Smooth muscle cell of bladder (primary cell): ENCODE measurements at places on chromosomes 7 and 10. TPM values are rescaled to one million over a fixed set of nuclear protein-coding genes. Genes with fewer than 3 reads are reported as not detected.

Gene ZNF716
- under 0.01 TPM in 1 of 2 replicates, not detected in the other for total RNA-seq

Gene VTI1A
- total RNA-seq: 20.6 and 24.3 TPM in 2 replicates

Gene GIMAP7
- total RNA-seq: 0.09 TPM in 1 of 2 replicates, not detected in the other

Gene C10orf53
- not detected in 2 replicates for total RNA-seq

Gene RSBN1L
- 19.9 TPM in 2 replicates for total RNA-seq

Gene CLEC2L
- not detected in 2 replicates for total RNA-seq

Gene HDAC9
- total RNA-seq: 2.6 and 5.5 TPM in 2 replicates

Gene ZCWPW1
- total RNA-seq: 1.6 and 2.8 TPM in 2 replicates

Gene SLC16A9
- 0.14 and 0.55 TPM in 2 replicates for total RNA-seq

Gene OR2F1
- total RNA-seq: not detected in 2 replicates

Gene EGR2
- total RNA-seq: 0.14 and 0.46 TPM in 2 replicates

Gene AFAP1L2
- total RNA-seq: 0.09 and 0.14 TPM in 2 replicates

Gene IGF2BP3
- 8.4 and 12.8 TPM in 2 replicates for total RNA-seq

Gene ATG9B
- 0.37 TPM in 1 of 2 replicates, not detected in the other for total RNA-seq

Gene ABCC2
- total RNA-seq: 1.6 and 2.4 TPM in 2 replicates

Gene SEMA4G
- 0.43 and 0.92 TPM in 2 replicates for total RNA-seq

Gene JAKMIP3
- 0.14 and 0.55 TPM in 2 replicates for total RNA-seq

Gene TUBB8
- under 0.01 TPM in 1 of 2 replicates, not detected in the other for total RNA-seq

Gene IQUB
- 0.28 and 0.43 TPM in 2 replicates for total RNA-seq

Gene FBXL15
- total RNA-seq: 6.7 and 7.9 TPM in 2 replicates

Gene CHST15
- 1.00 and 1.4 TPM in 2 replicates for total RNA-seq

Gene PRLHR
- not detected in 2 replicates for total RNA-seq

Gene TRIM73
- 0.18 and 0.71 TPM in 2 replicates for total RNA-seq

Gene C7orf33
- not detected in 2 replicates for total RNA-seq

Gene IDI2
- total RNA-seq: not detected in 2 replicates

Gene GPR26
- not detected in 2 replicates for total RNA-seq

Gene ADD3
- total RNA-seq: 183 and 205 TPM in 2 replicates

Gene CARD11
- 0.43 and 0.55 TPM in 2 replicates for total RNA-seq

Gene RNLS
- total RNA-seq: 8.0 and 8.6 TPM in 2 replicates

Gene NCF1
- under 0.01 and 0.09 TPM in 2 replicates for total RNA-seq

Gene OGDHL
- total RNA-seq: 0.14 and 0.46 TPM in 2 replicates

Gene ARID5B
- 72.1 and 84.9 TPM in 2 replicates for total RNA-seq

Gene CH25H
- 0.55 and 0.57 TPM in 2 replicates for total RNA-seq

Gene WIPF3
- total RNA-seq: under 0.01 TPM in 1 of 2 replicates, not detected in the other

Gene CUBN
- total RNA-seq: 0.85 and 1.2 TPM in 2 replicates

Gene RBP3
- under 0.01 TPM in 1 of 2 replicates, not detected in the other for total RNA-seq

Gene RAB19
- not detected in 2 replicates for total RNA-seq

Gene GSAP
- total RNA-seq: 6.0 and 6.7 TPM in 2 replicates

Gene NANOS1
- total RNA-seq: 0.14 and 0.18 TPM in 2 replicates

Gene LIPN
- not detected in 2 replicates for total RNA-seq

Gene MARCHF5
- 10.3 and 11.1 TPM in 2 replicates for total RNA-seq
